Right kidney (tissue), 9 donors: ENCODE measurements at places on chromosomes 7 and 10.

GRCh38 chr10:70673043-70673928 lies 980 bp downstream of the ADAMTS14 start:
- no peak for DNase-seq

DNA sequence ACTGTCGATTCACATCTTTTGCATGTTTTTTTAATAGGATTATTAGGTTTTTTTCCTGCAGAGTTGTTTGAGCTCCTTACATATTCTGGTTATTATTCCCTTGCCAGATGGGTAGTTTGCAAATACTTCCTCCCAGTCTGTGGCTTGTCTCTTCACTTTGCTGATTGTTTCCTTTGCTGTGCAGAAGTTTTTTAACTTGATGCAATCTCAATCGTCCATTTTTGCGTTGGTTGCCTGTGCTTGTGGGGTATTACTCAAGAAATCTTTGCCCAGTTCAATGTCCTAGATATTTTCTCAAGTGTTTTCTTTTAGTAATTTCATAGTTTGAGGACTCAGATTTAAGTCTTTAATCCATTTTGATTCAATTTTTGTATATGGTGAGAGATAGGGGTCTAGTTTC lies 95.4 kb downstream of the TBXAS1 start:
- DNase-seq, result no peak

GRCh38 chr7:80873140-80873539 lies 45.7 kb downstream of the SEMA3C start:
- no peak for DNase-seq

DNA sequence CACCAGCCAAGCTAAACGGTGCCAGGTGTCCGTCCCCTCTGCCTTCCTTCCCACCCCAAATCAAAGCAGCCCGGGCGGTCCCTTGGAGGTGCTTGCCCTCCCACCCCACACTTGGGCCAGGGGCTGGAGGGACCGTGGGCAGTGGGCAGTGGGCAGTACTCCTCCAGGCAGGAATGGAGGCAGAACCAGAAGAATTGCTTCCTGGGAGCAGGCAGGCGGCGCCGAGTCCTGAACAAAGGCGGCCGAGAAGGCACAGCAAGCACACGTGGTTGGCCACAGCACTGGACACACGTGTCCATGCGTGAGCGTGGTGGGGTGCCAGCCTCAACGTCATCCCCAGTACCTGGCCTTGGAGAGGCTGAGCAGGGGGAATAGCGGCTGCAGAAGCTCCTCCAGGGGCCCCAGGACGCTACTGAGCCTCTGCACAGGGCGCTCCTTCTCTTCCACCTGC lies 48.4 kb upstream of the NKX6-2 start:
- DNase-seq, result no peak

- no peak for DNase-seq
These were observed 1577.2 kb upstream of the LRRTM3 start for GRCh38 chr10:65348637-65349036.

DNA sequence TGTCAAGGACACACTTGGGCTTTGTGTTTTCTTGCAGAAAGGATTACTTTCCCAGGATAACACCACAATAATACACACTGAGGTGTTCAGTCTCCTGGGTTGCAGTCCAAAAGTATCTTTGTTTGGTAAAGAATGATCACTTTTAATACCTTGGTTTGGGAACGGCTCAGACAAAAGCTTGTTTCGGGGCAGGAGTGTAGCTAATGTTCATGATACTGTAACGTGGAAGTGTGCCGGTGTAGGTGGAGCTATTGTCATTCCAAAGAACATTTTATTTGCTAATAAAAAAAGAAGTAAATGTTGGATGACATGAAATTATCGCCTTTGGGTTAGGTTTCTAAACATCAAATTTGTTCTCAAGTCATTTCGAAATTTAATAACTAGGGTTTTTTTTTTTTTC lies 1.2 kb downstream of the EIF4H start:
- no peak for DNase-seq

DNA sequence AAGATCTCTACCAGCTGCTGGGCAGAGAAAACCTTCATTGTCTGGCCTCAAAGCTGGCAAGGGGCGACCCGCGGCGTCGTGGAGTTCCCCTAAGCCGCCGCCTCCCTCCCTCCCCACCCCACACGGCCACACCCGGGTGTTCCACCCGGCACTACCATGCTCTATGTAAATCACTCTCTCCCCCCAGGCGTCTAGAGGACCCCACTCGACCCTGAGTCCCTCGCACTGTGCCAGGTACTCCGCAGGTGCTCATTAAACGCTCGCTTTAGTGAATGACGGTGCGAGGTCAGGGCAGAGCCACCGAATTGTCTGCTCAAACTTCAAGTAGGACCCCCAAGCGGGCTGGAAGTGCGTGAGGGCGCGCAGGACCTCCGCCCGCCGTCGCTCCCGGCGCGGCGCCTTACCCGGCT lies 628 bp downstream of the PARP12 start:
- DNase-seq, result peak; percentile 71
